ENCODE measurements at places on chromosomes 7 and 10.

- DNase-seq = peak; percentile 7
Measured at GRCh38 chr10:16832351-16833080, 15.3 kb upstream of the RSU1 start.

- no peak for DNase-seq
Measured at GRCh38 chr10:97363071-97363470, 28.5 kb upstream of the FRAT2 start.

- no peak for DNase-seq
Measured at GRCh38 chr10:29142516-29143314, 146.2 kb upstream of the LYZL1 start.

DNA sequence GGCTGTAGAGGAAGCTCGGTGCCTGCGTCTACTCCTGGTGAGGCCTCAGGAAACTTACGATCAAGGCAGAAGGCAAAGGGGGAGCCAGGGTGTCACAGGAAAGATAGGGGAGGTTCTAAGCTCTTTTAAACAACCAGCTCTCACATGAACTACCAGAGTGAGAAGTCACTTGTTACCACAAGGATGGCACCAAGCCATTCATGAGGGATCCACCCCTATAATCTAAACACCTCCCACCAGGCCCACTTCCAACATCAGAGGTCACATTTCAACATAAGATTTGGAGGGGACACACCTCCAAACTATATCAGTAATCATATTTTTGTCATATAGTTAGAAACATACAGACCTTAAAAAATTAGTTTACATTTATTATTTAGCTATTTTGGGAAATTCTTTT, 9.4 kb downstream of the NOC3L start:
- no peak for DNase-seq

DNA sequence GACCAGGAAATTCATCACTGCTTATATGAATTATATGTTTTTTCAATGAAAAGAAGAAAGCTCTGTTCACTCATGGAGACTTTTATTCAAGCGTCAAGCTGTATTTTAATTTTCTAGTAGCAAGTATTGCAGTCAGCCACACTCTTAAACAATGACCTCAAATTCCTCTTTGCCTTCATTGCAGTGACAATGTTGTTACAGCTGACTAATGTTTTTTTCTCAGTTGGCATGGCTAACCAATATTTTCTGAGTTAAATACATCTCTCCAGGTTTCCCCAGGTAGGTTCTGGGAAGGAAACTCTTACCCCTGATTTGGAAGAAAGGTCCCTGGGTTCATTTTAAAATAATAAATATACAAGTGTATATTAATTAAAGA, 241.5 kb downstream of the WDR11 start:
- no peak for DNase-seq

DNA sequence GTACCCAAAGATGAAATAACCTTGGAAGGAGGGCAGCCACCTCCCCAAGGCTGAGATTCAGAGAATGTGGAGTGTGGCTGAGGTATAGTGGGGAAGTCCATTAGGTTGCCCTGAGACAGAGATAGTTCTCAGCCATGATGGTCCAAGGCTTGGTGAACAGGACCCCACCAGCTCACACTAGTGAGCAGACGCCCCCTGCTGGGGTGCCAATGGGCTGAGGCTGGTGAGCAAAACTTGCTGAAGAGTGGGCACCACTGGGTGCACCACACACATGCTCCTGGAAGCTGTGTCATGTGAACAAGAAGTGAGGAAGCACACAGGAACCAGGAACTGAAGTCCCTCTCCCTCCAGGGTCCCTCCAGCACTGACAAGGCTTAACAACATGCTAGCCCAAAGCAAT, 8.9 kb downstream of the FBXL13 start:
- no peak for DNase-seq

GRCh38 chr10:94025806-94026205, 32.1 kb downstream of the PLCE1 start:
- DNase-seq = no peak

DNA sequence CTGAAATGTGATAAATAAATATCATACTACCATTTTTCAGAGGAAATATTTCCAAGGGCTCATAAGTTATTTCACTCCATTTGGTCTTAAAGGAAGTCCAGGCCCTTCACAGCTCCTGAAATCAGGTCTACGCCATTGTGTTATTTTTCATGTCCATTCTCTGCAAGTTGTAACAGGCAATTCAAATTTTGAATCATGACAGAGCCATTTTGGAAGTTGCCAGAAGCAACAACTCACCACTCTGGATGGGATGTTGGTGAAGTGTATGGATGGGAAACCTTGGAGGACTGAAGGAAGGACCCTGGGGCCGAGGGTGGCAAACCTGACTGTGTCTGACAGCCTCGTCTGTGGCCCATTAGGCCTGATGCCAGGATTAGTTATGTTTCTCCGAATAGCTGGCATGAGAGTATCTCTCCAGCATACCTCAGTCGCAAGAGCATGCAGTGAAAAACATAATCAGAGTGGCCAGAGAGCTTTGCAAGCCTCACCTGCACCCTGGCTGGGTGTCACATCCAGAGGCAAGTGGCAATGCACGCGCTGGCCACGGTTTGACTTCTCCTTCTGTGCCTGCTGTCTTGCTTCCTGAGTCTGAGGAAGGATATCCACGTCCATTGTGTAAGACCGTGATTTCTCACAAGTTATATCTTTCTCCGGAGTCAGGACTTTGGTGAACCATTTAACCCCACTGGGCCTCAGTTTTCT, 87.1 kb downstream of the NRP1 start:
- DNase-seq = no peak

GRCh38 chr7:96344236-96344635, 22.3 kb upstream of the SLC25A13 start:
- no peak for DNase-seq

- DNase-seq = no peak
Measured at GRCh38 chr10:33938001-33938400, 603.5 kb upstream of the NRP1 start.

- no peak for DNase-seq
Measured at GRCh38 chr7:87192784-87193487, 26.6 kb downstream of the TMEM243 start.

DNA sequence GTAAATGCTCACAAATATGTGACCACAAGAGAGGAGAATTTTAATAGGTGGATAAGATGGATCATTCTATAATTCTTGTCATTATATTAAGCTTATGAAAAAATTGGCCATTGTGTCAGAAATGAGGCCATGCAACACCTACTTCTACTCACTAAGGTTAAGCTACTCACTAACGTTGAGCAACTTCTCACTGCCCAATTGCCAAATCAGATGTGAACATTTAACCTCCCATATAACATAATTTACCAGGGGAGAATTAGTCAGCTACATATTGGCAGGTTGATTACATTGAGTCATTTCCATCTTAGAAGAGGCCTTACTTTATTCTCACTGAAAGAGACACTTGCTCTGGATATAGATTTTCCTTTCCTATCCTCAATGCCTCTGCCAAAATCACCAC, 211.2 kb upstream of the DGKB start:
- DNase-seq = no peak

DNA sequence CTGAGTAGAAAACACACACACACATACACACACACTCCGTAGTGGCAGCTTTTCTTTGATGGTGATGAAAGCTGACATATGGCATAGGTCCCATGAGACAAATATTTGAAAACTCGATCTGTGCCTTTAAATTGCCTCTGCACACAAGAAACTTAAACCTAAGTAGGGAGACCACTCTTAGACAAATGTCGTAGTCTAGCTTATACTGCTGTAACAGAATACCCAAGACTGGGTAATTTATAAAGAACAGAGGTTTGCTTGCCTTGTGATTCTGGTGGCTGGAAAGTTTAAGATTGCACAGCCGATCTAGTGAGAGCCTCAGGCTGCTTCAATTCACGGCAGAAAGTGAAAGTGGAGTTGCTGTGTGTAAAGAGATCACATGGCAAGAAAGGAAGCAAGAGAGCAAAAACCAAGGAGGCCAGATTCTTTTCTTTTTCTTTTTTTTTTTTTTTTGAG, 489.4 kb upstream of the SORCS1 start:
- no peak for DNase-seq

DNA sequence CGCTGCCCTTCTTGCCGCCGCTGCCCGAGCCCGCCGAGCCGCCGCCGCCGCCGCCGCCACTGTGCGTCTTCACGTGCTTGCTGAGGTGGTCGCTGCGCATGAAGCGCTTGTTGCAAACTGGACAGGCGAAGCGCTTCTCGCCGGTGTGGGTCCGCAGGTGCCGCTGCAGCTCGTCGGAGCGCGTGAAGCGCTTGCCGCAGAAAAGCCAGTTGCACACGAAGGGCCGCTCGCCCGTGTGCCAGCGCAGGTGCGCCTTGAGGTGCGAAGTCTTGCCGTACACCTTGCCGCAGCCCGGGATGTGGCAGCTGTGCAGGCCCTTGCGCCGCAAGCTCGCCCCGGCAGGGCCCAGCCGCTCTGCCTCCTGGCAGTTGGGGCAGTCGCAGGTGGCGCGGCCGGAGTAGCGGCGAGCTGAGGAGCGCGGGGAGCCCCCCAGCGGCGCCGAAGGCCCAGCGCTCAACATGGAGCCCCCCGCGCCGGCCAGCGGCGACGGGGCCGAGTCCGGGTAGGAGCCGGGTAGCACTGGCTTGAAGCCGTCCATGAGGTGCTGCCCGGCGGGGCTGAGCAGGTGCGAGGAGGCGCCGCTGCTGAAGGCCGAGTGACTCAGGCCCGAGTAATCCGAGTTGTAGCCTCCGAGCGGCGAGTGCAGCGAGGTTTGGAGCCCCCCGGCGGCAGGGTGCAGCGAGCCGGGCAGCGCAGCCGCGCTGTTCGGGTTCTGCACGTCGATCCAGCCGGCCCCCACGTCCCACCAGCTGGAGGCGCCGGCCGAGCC, 2.1 kb downstream of the SP8 start:
- DNase-seq = no peak

GRCh38 chr10:44961931-44962750, 2.5 kb downstream of the RASSF4 start:
- no peak for DNase-seq

- no peak for DNase-seq
Measured at GRCh38 chr10:43393606-43394360, 15.2 kb downstream of the HNRNPF start.

- DNase-seq = no peak
Measured at GRCh38 chr10:86253091-86254072, 113.2 kb downstream of the GRID1 start.

DNA sequence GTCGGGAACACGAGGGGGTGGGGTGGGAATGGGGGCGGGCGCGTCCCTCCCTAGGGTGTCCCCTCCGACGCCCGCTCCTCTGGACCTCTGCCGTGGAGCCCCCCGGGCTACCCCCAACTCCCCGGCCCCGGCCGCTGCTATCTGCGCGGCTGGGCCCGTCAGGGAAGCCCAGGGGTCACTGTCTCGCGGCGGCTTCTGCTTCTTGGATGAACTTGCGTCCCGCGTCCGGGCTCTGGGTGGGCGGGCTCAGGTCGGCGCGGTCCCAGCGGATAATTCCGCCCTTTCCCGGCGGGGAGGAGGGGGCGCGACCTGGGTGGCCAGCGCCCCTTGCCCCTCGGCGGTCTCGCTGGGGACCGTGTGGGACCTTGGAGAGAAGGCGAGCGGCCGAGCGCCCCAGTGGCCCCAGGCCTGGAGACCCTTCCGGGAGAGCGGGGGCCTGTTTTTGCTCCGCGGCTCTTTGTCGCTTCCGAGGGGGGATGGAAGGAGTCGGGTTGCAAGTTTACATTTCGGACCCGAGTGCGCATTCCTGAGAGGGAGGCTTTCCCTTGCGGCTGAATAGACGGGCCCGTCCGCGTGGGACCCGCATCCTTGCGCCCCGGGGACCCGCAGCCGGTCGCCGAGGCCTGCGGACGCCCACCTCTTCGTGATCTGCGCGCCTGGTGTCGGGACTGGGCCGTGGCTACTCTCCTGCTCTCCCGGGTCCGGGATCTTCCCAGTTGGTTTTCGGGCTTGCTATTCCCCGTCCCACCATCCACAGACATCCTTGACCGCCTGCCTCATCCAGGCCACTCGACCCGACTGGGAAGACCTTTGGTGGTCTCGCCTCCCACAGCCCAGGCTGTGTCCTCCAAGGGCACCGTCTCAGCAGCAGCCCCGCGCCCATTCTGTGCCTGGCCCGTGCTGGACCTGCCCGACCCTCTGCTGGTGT, 812 bp downstream of the DOCK1 start:
- peak; percentile 41 for DNase-seq

DNA sequence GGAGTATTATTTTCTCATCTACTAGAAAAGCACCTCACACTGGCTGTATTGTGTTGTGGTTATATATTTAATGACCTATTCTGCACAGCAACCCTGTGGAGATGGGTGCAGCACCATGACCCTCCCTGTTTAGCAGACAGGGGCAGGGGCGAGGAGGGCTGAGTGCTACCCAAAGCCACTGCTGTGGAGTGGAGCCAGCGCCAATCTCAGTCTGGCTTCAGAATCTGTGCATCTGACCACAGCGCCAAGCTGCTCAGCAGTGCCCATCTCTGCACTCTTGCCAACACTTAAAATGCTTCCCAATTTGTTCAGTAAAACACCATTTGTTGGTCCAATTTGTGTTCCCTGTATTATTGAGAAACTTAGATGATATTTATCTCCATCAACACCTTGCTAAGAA, 239.1 kb downstream of the ZMYND11 start:
- no peak for DNase-seq

DNA sequence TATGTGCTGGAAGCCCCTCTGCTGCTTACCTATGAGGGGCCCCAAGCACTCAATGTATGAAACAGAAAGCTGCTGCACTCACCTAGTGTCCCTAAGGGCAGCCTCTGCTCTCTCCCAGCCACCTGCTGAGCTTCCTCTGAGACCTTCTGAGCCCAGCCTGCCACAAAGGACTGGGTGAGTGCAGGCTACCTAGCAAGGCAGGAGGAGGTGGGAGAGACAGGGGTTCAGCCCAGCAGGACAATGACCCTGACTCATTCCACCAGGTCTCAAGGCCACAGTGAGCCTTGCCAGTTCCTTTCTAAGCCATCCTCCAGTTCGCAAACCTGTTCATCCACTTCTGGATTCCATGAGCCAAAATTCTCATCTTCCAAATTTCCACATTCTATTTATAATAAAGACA, 16.3 kb downstream of the VOPP1 start:
- DNase-seq = no peak

DNA sequence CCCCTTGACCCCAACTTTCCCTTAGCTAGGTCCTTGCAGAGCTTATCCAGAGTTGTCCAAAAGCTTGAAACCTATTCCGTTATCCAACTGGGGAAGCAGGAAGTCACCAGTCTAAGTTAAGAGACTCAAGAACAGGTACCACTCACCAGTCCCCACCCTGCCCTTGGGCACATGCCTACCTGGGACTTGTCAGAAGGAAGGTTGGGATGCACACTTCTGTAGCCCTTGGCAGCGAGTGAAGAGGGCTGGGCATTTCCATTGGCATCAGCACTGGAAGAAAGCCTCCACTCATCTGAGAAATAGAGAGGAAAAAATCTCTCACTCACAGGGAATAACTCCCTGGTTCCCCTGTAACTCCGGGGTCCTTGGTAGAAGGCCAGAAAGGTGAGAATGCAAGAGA, 131.0 kb upstream of the PDLIM1 start:
- no peak for DNase-seq

- no peak for DNase-seq
Measured at GRCh38 chr10:74483356-74483755, 332.3 kb downstream of the ADK start.
